Memory B cell (primary cell): ENCODE measurements at places on chromosomes 7 and 10.

DNA sequence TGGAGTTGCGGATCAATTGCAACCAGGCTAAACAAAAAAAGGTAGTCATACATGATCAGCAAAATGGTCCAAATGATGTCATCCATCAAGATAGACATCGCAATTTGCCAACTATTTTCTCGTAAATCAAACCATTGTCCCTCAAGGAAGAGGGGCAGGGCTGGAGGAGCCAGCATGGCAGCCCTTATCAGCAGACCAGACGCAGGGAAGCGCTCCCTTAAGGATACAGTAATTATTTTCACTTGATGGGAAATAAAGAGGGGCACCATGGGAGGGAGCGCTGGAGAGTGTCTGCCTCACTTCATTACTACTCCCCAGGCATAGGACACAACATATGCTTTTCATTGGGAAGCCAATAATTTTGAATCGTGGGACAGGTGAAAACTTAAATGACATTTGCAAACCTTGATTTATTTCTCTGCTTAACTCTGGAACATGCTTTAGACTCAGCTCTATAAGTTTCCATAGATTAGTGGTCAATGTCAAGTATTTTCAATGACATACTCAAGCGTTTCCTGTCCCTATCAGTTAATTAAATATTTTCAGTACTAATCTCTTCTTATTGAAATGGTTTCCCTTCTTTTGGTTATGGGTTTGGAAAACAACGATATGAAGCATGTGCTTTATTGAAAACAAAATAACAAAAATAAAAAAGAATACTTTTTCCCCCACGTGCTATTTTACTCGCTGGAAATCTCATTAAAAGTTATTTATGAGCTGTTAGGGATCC is 202.4 kb upstream of the HABP2 start:
- no peak for DNase-seq

DNA sequence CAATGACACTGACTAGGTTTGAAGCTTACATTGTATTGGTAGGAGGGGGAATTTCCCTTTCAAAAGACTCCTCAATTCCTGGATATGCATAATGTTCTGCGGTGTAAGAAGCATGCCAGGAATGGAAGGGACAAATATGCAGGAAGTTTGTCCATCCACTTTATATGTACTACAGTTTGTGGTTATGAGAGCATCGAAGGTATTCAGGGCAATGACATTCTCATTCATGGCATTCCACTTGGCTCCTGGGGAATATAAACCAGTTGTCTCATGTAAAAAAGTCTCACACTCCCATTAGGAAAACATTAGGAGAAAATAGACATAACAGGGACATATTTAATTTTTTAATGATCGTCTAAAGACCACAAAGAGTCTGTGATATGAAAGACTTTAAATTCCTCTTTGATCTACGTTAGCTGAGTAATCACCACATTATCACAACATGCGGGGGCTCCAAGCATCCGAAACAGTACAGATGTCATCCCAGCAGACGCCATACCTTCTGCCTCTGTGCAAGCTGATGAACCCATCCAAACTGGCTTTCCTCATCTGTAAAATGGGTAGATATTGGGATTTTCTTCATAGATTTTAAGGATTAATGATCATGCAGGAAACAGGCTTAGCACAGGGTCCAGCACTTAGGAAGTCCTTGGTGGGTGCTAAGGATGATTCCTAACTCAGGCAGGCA is 675.3 kb downstream of the INHBA start:
- no peak for DNase-seq

DNA sequence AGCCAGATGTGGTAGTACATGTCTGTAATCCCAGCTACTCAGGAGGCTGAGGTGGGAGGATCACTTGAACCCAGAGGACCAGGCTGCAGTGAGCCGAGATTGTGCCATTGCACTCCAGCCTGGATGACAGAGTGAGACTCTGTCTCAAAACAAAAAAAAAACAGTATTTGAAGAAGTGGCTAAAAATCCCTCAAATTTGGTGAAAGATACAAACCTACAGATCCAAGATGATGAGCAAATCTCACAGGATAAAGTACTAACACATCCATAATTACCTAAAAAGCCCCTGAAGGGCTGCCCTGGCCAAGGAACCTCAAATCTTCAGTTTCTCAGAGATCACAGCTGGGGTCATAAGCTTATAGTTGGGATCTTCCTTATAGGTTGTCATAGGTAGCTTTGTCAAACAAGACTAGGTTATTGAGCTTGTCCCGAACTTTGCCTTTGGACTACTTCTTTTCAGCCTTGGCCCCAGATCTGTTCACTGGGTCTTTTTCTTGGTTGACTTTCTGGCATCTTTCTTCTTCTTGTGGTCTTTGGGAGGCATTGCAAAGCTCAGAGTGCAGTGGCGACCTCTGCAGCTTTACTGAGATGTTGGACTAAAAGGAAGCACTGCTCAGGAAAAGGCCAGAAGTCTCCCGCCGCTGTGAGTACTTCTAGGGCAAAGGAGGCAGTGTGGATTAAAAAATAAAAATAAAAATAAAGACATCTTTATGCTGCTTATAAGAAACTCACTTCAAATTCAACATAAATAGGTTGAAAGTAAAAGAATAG is 28.6 kb upstream of the SAR1A start:
- no peak for DNase-seq

DNA sequence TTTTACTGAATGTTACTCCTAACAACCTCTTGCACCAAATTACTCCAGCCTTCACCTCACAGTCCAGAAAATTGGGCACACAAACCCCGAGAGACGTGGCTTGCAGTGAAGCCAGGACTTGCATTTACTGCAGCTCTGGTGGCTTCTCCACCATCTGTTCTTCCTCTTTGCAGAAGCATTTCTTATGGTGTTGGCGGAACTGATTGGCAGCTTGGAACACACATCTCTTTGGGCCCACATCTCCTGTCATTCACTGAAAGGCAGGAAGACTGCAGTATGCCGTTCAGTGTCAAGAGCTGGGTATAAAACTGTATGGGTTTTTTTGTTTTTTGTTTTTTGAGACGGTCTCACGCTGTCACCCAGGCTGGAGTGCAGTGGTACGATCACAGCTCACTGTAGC is 38.3 kb upstream of the PRKAR1B start:
- DNase-seq: no peak

GRCh38 chr7:66642186-66642585 is 13.5 kb downstream of the KCTD7 start:
- no peak for DNase-seq

DNA sequence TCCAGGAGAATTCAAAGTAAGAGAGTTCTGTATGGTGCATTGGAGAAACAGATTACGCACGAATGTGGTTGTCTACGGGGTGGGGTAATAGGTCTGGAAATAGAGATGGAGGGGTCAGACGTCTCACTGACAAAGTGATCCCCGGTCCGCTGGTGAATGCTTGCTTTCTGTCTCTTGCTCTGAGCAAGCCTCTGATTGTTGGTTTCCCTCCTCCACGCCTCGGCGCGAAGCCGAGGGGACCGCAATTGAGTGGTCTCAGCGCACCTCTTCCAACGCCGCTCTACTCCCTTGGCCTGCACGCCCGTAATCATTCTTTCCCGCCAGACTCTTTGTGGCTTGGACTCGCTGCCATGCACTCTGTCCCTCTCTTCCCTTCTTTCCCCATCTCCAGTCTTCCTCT is 46.5 kb upstream of the PFKP start:
- DNase-seq: no peak

- no peak for DNase-seq
Observed at GRCh38 chr7:102222445-102222844, 64.2 kb upstream of the SH2B2 start.

DNA sequence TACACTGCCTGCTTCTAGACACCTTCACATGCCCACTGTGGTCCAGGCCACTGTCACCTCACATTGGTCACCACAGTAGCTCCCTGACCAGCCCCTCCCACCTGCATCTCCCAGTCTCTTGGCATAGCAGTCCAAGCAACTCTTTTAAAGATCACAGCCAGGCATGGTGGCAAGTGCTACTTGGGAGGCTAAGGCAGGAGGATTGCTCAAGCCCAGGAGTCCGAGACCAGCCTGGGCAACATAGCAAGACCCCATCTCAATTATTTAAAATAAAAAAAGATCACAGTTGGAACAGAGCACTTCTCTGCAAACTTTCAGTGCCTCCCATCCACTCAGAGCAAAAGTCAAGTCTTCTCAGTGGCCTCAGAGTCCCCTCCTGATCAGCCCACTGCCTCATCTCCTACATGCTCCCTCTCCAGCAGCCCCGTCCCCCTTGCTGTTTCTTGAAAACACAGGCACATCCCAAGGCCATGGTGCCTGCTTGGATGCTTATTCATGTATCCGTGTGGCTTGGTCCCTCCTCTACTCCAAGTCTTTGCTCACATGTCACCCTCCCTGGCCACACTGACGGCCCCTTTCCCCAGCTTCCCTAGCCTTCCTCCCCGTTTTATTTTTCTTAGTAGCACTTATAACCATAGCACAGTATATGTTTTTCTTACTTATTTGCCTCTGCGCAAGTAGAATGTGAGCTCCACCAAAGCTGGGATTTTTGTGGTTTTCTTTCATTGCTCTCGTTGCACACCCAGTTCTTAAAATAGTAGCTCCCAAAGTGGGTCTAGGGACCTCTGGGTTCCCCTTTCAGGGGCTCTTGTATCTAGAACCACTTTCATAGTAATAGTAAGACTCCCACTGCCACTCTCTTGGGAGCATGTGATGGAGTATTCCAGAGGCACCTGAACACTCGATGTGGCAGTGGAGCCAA is 19.5 kb downstream of the TSPAN15 start:
- DNase-seq: no peak

DNA sequence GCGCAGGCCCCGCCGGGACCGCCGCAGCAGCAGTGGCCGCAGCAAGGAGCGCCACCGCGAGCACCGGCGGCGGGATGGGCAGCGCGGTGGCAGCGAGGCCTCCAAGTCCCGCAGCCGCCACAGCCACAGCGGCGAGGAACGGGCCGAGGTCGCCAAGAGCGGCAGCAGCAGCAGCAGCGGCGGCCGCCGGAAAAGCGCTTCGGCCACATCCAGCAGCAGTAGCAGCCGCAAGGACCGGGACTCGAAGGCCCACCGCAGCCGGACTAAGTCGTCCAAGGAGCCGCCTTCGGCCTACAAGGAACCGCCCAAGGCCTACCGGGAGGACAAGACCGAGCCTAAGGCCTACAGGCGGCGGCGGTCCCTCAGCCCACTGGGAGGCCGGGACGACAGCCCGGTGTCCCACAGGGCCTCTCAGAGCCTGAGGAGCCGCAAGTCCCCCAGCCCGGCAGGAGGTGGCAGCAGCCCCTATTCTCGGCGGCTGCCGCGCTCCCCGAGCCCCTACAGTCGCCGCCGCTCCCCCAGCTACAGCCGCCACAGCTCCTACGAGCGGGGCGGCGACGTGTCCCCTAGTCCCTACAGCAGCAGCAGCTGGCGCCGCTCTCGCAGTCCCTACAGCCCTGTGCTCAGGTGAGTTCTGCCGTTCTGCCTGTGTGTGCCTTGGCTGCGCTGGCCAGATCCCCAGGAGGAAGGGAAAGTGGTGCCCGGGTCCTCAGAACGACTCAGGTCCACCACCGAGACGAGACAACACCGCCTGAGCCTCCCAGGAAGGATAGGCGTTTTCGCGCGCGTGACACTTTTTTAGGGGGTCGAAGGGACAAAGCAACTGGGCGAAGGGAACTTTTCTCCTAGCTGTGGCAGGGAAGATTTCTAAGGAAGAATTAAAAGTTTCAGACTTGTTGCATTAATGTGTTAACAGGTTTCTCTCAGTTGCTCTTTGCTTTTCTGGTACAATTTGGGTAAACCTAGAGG is 1.5 kb downstream of the CDK13 start:
- DNase-seq: peak; percentile 70

- DNase-seq: no peak
Observed at GRCh38 chr7:111265394-111265793, 174.5 kb downstream of the LRRN3 start.

DNA sequence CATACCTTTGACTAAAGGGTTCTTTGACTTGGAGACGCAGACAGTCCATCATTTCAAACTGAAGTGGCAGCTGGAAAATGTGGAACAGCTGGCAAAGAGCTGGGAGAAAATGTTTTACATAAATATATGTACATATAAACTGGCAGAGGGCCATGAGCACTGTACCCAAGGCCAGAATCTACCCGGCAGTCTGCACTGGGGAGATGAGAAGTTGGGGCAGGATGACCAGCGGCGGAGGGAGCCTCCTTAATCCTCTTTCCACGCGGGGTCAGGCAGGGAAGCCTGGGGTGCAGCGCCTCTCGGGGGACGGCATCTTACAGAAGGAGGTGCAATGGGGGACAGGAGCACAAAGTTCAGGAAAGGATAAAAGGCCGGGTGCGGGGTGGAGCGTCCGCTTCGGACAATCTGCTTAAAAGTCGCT is 1.3 kb downstream of the GLI3 start:
- DNase-seq: no peak

- DNase-seq: no peak
Observed at GRCh38 chr7:106050746-106051117, 61.4 kb downstream of the SYPL1 start.

- no peak for DNase-seq
Observed at GRCh38 chr7:87413951-87414793, 61.3 kb downstream of the ABCB4 start.

- DNase-seq: no peak
Observed at GRCh38 chr10:14220026-14220425, 110.7 kb downstream of the FRMD4A start.

DNA sequence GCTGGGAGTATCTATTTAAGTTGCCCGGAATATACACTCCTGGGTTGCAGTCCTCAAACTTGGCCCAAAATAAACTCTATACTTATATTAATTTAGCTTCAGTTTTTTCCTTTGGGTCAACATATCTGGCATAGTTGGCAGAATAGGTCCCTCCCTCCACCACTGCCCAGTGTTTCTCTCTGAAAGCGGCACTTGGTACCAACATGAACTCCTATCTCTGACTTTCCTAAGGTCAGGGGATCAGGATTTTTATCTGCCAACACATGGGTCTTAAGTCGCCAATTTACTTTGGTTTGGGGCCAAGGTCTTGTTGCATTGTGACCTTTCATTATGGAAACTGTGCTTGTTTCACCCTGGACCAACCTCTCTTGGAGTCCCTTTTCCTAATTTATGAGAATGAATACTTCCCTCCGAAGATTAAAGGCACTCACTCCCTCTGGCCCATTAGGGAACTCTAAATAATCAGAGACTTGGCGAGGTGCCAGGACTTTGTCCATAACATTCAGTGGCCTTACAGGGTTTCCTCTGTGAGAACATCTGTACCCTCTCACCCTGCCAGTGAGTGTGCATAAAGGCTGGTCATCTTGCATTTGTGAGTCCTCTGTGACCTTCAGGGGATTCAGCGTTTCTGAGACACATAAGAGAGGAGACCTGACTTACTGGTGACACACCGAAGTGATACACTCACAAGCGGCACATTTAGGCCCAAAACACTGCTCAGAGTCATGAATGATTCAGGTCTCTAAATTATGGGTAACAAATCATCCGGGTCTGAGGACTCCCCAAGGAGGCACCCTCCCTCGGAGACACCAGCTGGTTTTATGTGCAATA is 19.7 kb upstream of the FKBP9 start:
- no peak for DNase-seq

DNA sequence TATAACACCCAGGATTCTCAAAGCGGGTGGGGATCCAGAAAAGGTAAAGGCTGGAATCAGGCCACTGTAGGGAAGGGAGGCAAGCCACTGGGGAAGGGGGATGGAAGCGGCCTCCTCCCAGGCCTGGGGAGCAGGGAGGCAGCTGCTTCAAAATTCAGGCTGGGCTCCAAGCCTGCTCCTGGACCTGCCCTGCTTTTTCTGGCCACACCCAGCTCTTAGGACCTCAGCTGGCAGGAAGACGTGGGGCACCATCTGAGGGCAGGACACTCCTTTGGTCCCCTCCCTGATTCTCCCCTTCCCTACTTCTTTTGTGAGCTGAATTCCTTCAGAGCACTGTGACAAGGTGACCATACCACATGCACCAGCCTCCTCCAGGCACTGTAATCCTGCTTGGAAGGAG is 4.6 kb upstream of the LBX1 start:
- no peak for DNase-seq

- DNase-seq: no peak
Observed at GRCh38 chr7:75984130-75985008, 10.0 kb downstream of the TMEM120A start.
